ENCODE measurements at places on chromosomes 2 and 18. TPM values are rescaled to one million over a fixed set of nuclear protein-coding genes. Genes with fewer than 3 reads are reported as not detected.

The RAX gene
- total RNA-seq: not detected

The UNC80 gene
- 1.1 TPM for total RNA-seq

- no peak for DNase-seq
These were observed 51.5 kb upstream of the MGAT5 start for GRCh38 chr2:134202371-134202770.

DNA sequence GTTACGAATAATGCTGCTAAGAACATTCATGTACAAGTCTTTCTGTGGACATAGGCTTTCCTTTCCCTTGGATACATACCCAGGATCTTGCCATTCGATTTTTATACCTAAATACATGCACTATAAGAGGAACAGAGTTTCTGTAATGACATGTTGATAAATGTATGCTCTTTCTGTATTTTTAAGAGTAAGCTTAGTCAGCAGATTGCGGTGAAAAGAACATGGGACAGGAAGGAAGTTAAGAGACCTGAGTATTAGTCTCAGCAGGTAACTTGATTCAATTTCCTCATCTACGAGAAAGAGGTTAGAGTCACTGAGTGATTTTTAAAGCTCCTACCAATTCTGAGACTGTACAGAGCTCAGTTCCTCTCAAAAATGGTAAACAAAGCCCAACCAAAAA is 2.6 kb upstream of the TLK1 start:
- no peak for DNase-seq

DNA sequence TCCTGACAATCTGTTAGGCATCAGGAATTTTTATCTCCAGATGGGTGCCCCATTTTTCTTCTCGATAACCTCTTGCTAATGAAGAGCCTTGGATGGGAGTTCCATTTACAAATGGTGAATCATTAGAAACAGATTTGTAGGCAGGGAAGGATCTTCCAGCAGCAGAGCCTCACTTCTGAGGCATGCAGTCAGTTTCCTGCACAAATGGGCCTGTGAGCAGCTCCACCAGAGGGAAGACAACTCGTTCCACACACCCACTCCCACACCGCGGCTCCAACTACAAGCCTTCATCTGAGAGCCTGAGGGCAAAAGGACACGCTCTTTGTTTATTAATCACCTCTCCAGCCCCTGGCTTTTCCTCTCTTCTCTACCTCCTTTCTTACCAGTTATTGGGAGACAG is 108.5 kb downstream of the CTAGE1 start:
- DNase-seq: no peak

DNA sequence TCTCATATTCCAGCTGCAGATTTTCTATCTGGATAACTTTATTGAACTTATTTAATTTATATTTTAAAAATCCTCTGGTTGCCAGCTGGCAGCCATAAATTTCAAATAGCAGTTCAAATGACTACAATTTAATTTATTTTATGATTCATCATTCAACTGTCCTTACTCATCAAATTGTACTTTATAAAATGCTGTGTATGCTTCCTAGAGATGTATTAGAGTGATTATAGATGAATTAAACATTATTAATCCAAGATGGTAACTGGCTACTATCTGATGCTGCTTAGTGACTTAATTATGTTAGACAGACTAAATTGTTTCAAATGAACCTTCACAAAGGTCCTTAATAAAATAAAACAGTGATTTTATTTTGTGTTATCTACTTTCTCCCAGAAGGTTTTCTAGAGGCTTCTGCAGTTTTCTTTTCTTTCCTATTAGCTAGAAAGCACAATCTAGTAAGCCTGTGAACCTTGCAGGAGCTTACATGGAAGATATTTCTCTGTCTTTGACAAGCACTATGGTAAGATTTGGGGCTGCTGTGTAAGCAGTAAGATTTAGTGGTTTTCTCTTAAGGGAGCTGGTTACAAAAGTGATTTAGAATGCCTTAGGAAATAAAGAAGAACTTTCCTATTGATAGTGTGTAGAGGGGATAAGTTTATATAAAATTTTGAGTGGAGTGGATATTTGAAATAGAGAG is 322.3 kb downstream of the FSIP2 start:
- no peak for DNase-seq

- peak; percentile 27 for DNase-seq
These were observed 22.6 kb downstream of the FER1L5 start for GRCh38 chr2:96665083-96665569.

DNA sequence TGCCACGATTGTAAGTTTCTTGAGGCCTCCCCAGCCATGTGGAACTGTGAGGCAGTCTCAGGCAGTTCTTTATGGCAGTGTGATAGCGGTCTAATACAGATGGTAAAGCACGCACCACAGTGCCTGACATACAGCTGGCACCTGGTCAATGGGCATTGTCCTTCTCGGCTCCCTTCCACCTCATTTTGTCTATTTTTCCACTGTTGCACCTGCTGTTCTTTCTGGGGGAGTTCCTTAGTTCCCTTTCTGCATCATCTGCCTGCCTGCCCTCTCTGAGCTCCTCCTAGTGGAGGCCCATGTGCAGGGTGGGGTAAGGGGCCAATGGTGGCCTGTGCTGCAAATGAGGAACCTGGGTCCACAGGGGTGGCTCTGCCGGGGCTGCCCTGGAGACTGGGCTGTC is 157.6 kb downstream of the LPIN1 start:
- DNase-seq: no peak

Data from ovary (tissue), 10 donors.